ENCODE measurements at places on chromosomes 11 and 22. TPM values are rescaled to one million over a fixed set of nuclear protein-coding genes. Genes with fewer than 3 reads are reported as not detected.
A peak's percentile ranks its signal among the peaks of the same experiment; 100 is the strongest.

DNA sequence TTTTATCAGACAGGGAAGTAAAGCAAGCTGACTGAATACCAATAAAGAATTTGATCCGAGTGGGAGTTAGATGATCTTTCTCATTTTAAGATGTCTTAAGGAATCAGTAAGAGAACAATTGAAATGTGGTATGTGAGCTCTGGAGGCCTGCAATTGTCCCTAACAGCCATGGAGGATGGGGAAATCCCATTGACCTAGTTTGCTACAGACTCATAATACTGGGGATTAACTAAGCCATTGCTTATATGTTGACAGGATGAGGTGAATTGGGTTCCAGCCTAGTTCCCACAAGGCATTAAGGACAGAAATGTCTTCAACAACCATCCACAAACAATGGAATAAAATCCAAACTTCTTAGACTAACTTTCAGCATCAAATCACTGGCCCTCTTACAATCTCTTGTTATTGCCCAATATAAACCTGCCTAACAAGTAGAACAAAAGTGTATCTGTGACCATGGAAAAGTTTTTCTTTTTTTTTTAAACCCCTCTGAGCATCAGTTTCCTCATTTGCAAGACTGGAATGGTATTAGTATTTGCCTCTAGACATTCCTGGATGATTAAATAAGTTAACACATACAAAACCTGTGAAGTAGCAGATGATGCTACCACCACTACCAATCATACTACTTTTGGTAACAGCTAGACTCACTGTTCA lies 773.2 kb downstream of the DLG2 start:
- DNase-seq: no peak

- no peak for DNase-seq
Measured at GRCh38 chr11:73334384-73335203, 26.5 kb downstream of the ARHGEF17 start.

GRCh38 chr22:19991645-19992451 lies 24.8 kb downstream of the ARVCF start:
- no peak for DNase-seq

Gene SCUBE2
- 0.96 TPM for total RNA-seq

- no peak for DNase-seq
Measured at GRCh38 chr11:33086017-33086416, 46.6 kb downstream of the TCP11L1 start.

DNA sequence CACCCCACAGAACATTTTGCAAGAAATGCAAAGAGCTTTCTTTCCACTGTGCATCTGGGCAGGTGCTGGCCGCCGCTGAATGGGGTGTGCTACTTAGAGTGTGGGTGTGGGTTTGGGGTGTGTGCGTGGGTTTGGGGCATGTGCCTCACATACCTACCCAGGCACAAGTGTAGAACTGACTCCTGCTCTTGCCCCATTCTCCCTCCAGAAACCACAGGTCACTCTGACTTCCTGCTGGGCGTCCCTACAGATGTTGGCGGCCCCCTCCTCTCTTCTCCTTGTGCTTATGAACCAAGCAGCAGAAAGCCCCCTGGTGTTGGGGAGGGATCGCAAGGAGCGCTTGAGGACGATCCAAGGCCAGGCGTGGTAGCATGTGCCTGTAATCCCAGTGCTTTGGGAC lies 63.9 kb downstream of the GRIK4 start:
- DNase-seq: no peak

Gene OR5B21
- 0.94 TPM for total RNA-seq

DNA sequence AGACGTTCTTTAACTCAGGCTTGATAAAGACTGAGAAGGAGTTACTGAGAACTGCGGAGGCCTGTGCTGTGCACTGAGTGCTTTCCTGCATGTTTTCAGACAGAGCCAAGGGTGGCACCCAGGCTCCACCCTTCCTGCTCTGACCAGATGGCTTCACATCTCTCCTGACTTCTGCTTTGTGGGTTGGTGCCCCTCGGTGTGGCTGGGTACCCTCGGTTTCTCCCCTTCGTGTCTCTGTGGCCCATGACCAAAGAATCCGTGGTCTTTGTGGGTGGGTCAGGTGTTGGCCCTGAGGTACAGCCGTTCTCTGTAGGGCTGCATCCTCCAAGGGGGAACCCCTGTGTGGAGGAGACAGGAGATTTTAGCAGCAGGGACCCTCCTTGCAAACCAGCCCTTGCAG lies 34.3 kb downstream of the GRIK4 start:
- DNase-seq: no peak

Gene SLC5A12
- total RNA-seq: not detected

GRCh38 chr22:48554893-48555572 lies 1272.6 kb downstream of the BRD1 start:
- DNase-seq: no peak

DNA sequence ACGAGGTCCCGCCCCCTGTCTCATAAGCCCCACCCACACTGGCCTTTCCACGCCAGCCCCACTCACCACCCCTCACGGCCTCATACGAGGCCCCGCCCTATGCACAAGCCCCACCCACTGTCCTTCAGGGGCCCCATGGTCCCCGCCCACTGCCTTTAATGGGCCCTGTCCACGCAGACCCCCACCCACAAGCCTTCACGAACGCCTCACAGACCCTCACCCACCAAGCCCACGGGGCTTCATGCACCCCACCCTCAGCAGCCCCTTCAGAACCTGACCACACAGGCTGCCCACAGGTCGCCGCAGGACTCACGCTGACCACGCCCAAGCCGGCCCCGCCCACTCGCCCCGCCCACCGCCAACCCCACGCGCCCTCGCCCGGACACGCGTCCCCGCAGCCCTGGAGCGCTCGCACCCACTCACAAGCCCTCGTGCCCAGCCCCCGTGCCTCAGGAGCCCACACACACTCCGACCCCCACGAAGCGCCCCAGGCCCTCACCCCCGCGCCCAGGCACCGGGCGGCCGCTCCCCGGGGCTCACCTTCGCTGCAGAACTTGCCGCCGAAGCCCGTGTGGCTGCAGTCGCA lies 10.5 kb downstream of the NRXN2 start:
- no peak for DNase-seq

DNA sequence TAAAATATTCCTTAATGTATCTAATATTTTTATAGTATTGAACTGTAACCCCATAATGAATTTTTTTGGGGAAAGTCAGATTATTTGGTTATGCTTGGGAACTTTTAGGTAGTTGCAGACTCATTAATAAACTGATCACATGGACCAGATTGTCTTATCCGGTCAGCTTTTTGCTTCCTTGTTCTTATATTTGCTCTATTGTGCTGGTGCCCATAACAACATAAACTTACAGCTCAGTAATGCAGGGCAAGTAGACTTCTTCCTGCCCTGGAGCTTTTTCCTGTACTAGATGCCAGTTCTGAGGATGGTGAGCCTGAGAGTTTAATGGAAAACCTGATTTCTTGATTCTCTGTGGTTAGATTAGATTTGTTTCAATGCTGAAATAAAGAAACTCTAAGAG lies 53.2 kb downstream of the MTMR3 start:
- DNase-seq: no peak

GRCh38 chr11:69377953-69378302 lies 84.0 kb downstream of the MYEOV start:
- no peak for DNase-seq

DNA sequence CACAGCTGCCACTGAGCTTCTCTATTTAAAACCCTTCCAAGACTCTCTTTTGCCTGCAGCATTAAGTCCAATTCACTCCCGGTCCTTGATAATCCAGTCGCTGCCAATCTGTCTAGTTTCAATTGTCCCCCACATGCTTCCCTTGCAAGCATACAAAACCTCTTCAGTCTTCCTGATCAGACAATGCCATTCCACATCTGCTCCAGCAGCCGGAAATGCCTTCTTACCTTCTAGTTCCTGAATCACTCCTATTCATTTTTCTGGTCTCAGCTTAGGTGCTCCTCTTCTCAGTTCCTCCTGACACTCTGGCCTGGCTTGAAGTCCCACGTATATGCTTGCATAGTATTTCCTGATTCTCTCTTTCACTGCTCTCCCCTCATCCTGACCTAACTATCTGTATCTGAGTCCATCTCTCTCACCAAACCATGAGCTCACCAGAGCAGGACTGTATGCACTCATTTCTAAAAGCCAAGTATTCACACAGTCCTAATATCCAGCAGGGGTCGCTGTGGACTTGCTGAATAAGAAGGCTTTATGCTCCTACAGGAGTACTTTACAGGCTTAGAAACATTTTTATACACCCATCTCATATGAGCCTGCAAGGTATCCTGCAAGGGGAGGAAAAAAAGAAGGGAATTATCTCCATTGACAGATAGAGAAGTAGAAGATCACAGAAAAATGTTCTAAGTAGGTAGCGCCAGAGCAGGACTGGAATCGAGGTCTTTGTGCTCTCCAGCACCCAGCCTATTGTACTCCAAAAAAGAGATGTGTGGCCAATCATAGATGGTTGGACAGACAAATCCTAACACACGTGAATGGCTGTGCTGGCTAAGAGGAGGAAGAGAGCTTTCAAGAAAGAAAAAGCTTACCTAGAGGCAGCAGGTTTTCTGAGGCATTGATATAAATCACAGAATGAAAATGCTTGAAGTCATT lies 19.2 kb downstream of the XRRA1 start:
- peak; percentile 82 for DNase-seq

Gene TMPRSS5
- total RNA-seq: 1.2 TPM

Gene LAMTOR1
- total RNA-seq: 66.8 TPM

Gene BMAL1
- total RNA-seq: 93.8 TPM

- DNase-seq: no peak
Measured at GRCh38 chr11:125998267-125998666, 52.4 kb downstream of the VSIG10L2 start.

GRCh38 chr11:95245038-95245437 lies 14.0 kb upstream of the SESN3 start:
- DNase-seq: no peak

GRCh38 chr11:30938171-30938570 lies 352.0 kb upstream of the MPPED2 start:
- no peak for DNase-seq

- no peak for DNase-seq
Measured at GRCh38 chr11:70531281-70532065, 133.1 kb downstream of the CTTN start.

Gene TSKU
- not detected for total RNA-seq

DNA sequence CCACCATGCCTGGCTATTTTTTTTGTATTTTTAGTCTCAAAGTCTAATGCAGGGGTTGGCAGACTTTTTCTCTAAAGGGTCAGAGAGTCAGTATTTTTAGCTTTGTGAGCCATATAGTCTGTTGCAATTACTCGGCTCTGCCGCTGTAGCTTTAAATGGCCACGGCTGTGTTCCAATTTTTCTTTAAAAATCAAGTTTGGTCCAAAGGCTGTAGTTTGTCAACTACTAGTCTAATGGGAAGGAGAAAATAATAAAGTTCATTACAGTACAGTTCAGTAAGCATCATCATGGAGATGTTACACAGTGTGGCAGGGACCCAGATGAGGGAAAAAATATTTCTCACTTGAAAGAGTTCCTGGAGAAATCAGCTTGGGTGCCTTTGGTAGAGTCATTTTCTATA lies 107.6 kb downstream of the CSNK2A3 start:
- no peak for DNase-seq

DNA sequence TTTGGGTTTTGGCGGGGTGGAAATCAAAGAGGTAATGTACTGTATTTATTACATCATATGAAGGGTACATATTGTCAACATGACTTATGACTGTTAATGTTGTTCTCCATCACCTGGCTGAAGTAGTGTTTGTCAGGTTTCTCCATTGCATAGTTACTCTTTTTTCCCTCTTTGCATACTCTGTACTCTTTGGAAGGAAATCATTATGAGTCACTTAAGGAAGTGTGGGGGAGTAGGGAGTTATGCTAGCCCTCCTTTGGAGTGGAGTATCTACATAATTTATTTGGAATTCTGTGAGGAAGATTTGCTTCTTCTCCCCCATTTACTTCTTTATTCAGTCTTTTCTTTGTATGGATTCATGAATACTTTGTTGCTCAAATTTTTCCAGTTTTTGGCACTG lies 3.6 kb upstream of the PGR start:
- DNase-seq: no peak

GRCh38 chr11:2235588-2236326 lies 34.6 kb downstream of the ASCL2 start:
- no peak for DNase-seq

- DNase-seq: no peak
Measured at GRCh38 chr11:64255135-64256128, 4.1 kb downstream of the PLCB3 start.

DNA sequence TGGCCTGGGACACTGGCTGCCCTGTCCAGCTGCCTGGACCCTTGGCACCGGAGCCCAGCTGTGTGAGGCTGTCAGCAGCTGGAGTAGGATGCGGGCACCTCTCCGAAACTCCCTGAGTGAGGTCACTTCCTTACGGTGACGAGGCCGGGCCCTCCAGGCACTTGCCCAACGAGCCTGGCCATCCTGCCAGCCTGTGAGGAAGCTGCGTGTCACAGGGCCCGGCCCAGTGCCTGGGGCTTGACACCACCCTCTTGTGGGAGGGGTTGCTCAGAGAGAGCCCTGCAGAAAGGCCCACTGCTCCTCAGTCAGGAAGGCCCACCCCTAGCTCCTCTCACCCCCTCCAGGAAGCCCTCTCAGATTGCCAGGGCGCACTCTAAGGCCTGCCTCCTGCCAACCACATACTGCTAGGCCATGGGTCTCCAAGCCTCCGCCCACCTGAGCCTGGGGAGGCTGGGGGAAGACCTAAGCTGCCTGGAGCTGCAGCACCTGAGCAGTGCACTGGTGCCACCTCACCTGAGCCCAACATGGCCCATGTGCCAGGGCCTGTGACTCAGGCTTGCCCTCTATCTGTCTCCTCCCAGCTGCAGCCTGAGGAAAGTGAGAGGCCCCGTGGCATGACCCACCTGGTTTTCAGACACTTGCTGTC lies 4.3 kb upstream of the PHLDA2 start:
- DNase-seq: no peak

- no peak for DNase-seq
Measured at GRCh38 chr11:2525941-2526807, 81.4 kb downstream of the KCNQ1 start.

- no peak for DNase-seq
Measured at GRCh38 chr11:22730319-22730718, 63.9 kb downstream of the GAS2 start.

Gene PGA4
- total RNA-seq: not detected

Gene ANO9
- 70.1 TPM for total RNA-seq

- no peak for DNase-seq
Measured at GRCh38 chr22:49966774-49967705, 6.5 kb downstream of the PIM3 start.

Gene P2RY2
- total RNA-seq: not detected

DNA sequence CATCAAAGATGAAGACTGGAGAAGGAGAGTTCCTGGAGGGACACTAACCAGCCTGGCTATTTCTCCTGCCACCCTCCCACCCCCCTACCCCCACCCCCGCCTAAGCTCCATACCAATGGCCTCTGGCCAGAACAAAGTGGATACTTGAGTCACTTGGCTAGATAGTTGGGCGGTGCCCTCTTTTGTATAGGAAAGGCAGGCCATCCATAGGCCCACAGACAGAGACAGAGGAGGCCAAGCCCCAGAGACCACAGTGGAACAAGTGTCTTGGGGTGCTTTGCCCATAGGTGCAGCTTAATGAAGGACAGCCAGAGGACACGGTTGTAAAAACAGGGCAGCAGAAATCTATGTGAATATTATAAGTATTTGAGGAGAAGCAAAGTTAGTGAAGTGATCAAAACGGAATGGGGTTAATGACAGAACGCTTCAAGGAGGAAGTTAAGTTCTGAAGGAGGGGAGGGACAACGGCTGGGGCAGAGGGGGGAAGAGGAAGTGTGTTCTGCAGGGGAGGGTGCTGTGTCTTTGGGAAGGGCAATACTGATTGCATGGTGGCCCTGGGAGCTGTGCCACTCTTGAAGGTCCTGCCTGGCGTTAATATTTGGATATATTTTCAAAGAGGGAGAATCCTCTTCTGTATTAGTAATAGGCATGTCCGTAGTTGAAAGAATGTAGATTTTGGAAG lies 32.7 kb downstream of the FLI1 start:
- peak; percentile 56 for DNase-seq

- DNase-seq: no peak
Measured at GRCh38 chr11:17827006-17827405, 92.4 kb downstream of the KCNC1 start.

Gene APOBEC3C
- total RNA-seq: 24.3 TPM

Gene B4GALNT4
- total RNA-seq: 0.39 TPM
